Stimulated activated naive CD4-positive, alpha-beta T cell treated with Interleukin-2 at 50 U/mL for 16 hours (primary cell): ENCODE measurements at places on chromosomes 2 and 18.

DNA sequence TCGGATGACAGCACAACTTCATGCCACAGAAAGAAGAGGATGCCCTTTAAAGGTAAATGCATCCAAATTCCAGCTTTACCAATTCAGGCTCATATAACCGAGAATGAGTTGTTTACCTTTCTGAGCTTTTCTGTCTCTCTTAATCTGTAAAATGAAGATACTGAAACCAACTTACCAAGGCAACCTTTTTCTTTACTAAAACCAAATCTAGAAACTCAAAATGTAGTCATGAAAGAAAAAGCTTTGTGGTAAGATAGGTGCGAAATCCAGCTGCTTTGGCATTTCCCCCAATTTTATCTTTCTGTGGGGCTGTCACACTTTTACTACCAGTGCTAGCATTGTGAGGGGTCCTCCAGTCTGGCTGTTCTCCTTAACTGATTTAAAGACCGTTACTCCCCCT is 240.4 kb downstream of the IKZF2 start:
- DNase-seq = no peak

DNA sequence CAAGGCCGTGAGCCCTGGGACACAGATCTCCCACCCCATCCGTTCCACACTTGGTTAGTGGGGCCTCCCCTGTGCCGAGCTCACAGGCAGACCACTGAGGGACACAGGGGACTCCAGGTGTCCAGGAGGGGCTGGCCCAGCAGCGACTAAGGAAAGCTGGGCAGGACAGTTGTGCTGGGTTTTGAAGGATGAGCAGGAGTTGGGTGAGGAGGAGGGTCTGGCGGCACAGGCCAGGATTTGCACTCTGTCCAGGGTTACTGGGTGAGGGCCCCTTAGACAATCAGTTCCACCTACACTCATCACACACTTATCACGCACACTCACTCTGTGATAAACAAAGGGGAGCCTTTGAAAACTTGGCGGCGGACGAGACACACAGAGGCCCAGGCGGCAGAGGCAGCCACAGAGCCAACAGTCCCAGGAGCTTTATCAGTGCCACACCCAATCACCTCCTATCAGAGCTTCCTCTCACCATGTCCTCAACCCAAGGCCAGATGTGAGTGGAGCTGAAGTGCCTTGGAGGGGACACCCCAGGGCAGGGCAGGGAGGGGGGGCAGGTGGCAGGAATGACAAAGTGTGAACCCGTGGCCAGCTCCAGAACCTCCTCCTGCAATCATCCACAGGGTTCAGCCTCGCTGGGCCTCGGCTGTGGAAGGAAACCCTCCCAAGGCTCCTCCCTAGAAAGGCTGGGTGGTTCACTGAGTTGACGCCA is 26.6 kb downstream of the BIN1 start:
- DNase-seq = peak; percentile 55

- DNase-seq = peak; percentile 48
Measured at GRCh38 chr2:134679745-134680144, 39.1 kb downstream of the TMEM163 start.

GRCh38 chr18:35110059-35110458 is 68.8 kb downstream of the MAPRE2 start:
- no peak for DNase-seq

GRCh38 chr2:1675633-1676032 is 68.7 kb downstream of the PXDN start:
- no peak for DNase-seq

DNA sequence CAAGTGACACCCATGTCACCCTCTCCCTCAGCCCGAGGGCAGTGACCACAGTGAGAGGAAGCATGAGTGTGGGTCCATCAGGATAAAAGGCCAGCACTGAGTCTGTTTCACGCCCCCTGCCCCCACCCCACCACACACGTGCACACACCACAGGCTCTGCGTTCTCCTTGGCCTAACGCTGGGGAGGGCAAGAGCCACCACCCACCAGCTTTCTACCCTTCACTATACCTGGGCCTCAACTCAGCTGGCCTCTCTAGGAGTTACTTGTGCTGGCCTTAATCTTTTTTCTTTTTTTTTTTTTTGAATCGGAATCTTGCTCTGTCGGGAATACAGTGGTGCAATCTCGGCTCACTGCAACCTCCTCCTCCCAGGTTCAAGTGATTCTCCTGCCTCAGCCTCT is 140.5 kb downstream of the ZFP36L2 start:
- DNase-seq = no peak

- DNase-seq = no peak
Measured at GRCh38 chr18:8423051-8423557, 186.1 kb upstream of the RAB12 start.

DNA sequence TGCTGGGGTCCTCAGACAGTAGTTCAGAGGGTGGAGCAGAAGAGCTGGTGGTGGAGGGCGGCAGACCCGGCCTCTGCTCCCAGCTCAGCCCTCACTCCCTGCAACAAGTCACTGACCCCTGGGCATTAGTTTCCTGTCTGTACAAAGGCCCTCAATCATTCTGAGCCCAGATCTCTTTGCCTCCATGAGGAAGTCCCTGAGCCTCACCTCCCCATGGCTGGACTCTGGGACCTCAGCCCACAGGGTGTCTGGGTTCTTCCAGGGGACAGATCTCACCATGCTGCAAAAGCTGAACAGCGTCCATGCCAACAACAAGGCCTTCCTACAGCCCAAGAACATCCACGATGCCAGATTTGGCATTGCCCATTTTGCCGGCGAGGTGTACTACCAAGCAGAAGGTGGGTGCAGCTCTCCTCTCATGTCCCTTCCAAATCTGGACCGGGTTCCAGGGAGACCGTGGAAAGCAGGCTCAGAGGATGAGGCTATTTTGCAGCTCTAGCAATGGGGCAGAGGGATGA is 49.1 kb downstream of the MYO7B start:
- DNase-seq = no peak

DNA sequence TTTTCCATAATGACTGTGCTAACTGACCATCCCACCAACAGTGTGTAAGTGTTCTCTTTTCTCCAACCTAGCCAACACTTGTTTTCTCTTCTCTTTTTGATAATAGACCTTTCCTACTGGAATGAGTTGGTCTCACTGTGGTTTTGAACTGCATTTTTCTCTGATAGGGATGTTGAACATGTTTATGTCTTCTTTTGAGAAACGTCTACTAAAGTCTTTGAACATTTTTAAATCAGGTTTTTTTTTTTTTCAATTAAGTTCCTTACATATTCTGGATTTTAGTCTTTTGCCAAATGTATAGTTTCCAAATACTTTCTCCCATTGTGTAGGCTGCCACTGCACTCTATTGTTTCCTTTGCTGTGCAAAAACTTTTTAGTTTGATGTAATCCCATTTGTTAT is 405.5 kb upstream of the FIGN start:
- DNase-seq = no peak

GRCh38 chr2:110878150-110878549 is 145.8 kb downstream of the ACOXL start:
- no peak for DNase-seq

- no peak for DNase-seq
Measured at GRCh38 chr18:35464831-35465279, 32.9 kb downstream of the INO80C start.

- DNase-seq = no peak
Measured at GRCh38 chr2:216632346-216632951, 771 bp upstream of the IGFBP2 start.

DNA sequence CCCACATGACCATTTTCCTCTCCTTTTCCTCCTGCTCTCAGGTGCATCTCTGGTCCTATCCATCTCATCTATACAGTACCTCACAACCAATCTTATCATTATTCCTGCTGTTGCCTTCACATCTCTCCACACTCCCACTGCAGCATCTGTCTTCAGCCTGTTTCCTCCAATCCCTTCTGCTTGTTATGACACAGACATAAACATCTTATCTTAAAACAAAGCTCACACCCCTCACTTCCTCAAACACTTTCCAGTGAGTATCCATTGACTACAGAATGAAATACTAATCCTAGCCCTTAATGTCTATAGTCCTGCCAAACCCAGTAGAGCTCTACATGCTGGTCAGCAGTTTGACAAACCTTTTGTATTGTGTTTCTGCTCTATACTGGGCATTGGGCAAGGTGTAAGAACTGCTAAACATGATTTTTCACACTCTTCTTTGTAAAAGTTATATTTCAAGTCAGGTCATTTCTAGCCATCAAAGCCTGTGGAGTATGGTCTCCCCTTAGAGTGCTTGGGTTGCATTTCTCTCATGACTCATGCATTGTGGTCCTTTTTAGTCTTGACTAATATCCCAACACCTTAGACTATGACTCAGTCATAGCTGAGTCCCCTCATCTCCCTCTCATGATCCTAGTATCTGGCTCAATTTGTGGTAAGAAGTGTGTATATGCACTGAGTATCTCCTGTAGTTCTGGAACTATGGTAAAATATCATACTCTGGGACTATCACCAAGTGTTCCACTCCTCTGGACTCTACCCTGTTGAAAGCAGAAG is 187.0 kb downstream of the CYRIA start:
- no peak for DNase-seq

DNA sequence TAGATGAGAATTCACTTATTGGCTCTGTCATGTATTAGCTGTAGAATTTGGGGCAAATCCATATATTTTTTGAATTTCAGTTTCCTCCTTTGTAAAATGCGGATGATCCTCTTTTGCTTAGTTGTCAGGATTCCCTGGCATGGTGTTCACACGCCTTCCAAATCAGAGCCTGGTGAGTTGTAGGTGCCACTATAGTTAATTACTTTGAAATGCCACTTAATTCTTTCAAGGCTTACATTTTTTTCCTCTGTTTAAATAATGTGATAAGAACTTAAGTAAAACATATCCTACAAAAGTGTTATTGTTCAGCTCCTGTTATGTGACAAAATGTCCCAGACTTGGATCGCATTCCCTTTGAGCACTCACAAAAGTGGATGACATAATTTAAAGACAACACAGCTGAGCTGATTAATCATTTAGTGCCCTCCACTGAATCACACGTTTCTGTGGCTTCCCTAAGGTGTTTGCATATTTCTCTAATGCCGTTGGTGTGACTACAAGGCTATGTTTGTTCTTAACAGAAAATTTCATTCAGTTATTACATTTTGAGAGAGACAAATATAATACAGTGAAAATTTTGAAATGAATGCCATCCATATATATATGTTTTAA is 471.2 kb upstream of the CHST9 start:
- DNase-seq = no peak

DNA sequence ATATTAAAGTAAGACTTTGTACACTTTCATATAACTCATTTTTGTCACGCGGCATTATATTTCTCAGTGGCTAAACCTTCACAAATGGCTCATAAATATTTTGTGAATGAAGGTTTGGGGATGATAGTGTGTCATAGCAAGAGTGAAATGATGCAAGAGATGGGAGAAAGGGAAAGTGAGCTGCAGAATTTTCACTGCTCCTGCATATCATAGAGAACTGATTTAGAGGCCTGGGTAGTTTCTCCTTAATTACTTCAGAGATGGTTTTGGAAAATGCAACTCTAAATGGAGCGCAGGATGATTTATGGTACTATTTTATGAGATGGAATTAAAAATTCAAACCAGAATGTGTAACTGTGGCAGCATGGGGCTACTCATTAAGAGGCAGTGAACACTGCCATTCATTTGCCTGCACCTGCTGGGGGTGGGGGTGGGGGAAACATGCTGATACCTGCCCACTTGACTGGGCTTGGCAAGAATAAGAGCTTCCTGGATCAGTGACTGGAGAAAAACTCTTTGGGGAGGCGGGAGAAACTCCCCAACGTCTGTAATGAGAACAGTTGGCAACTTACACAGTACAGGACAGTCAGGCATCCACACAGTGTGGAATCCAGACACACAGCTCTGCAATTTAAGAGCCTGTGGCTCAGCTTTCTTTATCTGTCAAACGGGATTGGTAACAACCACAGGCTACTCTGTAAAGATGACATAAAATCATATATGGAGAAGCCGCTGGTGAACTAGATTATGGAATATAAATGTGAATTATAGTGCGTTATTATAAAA is 941.9 kb downstream of the SLC4A3 start:
- no peak for DNase-seq

DNA sequence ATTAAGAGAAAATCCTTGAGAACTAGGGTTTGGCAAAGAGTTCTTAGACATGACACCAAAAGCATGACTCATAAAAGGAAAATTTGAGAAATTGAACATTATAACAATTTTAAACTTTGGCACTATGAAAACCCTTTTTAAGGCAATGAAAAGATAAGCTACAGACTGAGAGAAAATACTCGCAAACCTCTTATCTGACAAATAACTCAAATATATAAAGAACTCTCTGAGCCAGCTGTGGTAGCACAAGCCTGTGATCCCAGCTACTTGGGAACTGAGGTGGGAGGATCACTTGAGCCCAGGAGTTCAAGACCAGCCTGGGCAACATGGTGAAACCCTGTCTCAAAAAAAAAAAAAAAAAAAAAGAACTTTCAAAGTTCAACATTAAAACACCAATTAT is 70.5 kb downstream of the FAM168B start:
- no peak for DNase-seq

- DNase-seq = no peak
Measured at GRCh38 chr18:48790226-48790863, 160.4 kb downstream of the SMAD7 start.

- DNase-seq = no peak
Measured at GRCh38 chr2:1642066-1642861, 102.1 kb downstream of the PXDN start.

DNA sequence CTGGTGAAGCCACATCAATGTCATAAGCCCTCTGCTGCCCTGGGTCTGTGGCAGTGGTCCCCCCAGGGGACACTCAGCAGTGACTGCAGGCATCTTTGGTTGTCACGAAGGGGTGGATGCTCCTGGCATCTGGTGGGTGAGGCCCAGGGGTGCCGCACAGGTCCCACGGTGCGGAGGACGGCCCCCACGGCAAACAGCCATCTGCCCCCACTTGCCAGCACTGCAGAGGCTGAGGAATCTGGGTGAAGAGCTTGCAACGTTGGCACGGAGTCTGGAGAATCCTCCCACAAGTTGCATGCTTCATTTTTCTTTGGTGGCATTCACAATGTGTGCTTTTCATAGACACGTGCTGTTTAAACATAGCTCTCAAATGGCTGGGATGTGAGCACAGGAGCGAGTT is 105.1 kb upstream of the PXDN start:
- no peak for DNase-seq

- DNase-seq = no peak
Measured at GRCh38 chr2:219426068-219426443, 7.9 kb downstream of the DES start.

- no peak for DNase-seq
Measured at GRCh38 chr18:68172842-68173549, 541.9 kb downstream of the TMX3 start.

GRCh38 chr2:64632835-64633819 is 20.6 kb downstream of the SERTAD2 start:
- DNase-seq = no peak

GRCh38 chr2:133967326-133967725 is 286.5 kb upstream of the MGAT5 start:
- DNase-seq = no peak
